GM13977 (cell line): ENCODE measurements at places on chromosomes 7 and 10.

DNA sequence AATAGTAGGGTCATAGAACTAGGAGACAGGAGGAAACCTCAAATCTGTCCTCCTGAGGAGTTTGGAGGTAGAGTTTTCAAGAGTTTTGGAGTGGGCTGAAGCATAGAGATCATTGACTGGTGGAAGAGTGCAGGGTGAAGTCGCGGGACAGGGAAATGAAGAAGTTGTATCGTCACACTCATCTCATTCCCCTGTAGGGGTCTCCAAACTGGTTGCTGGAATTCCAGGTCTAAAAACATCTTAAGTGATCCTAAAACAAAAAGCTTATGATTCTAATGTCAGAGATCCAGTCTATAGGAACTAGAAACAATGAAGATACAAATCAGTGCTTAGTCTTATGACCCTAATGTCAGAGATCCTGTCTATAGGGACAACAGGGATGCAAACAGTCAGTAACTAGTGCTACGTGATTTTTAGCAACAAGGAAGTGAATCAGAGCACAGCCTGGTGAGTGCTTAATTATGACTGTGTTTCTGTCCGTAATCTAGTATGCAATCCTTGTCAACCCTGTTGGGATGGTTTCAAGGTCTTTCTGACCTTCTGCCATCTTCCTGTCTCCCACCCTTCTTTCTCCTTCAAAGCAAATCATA lies 139.4 kb downstream of the SKIDA1 start:
- DNase-seq, result no peak

DNA sequence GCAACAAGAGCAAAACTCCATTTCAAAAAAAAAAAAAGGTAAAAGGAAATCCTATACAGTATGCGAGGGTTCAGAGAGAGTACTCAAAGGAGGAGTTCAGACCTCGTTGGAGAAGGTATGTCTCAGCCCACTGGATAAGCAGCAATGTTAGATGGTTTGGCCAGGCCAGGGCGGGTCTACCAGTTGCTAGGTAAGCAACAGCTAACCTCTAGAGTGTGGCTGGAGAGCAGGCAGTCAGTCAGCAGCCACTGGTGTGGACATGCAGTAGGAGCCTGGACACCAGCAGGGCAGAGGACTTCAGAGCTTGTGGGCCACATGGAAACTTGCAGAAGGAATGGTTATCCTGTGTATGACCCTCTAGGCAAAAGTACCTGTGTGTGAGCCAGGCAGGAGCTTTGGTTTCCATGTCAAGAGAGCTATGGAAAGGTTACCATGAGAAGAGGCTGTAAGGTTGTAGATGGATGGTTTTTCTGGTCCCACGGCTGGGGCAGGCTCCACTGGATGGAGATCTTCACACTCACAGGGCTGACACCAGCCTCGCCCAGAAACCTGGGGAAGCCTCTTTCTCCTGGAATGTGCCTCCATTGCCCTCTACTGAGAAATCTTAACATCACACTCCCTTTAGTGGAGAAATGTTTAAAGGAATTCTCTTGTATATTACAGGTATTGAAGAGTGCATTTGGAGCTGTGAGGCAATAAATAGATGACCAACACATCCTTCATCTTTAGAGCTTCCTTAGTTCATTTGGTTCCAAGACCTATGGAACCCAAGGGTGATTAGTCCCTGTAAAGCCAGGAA lies 63.6 kb downstream of the CCDC186 start:
- no peak for DNase-seq

GRCh38 chr10:23786594-23786993 lies 347.7 kb downstream of the OTUD1 start:
- no peak for DNase-seq

DNA sequence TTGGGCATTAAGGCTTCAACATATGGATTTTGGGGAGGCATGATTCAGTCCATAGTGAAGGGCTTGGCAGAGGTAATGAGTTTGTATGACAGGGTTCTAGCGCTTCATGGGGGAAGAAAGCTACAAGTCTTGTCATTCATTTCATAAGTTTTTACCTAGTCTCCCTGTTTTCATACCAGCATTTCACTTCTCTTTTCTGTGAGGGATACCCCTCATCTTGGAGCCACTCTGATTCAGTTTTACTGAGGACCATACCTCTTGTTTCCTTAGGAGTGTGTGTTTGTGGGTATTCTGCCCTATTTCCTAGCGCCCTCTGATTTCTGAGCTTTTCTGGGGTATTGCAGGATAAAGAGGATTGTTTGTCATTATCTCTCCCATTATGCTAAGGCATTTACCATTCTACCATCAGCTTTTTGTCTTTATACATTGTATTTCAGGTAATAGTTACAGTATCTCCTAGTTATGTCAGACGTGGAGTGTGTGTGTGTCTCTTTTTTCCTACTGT lies 6.8 kb downstream of the RSBN1L start:
- no peak for DNase-seq

DNA sequence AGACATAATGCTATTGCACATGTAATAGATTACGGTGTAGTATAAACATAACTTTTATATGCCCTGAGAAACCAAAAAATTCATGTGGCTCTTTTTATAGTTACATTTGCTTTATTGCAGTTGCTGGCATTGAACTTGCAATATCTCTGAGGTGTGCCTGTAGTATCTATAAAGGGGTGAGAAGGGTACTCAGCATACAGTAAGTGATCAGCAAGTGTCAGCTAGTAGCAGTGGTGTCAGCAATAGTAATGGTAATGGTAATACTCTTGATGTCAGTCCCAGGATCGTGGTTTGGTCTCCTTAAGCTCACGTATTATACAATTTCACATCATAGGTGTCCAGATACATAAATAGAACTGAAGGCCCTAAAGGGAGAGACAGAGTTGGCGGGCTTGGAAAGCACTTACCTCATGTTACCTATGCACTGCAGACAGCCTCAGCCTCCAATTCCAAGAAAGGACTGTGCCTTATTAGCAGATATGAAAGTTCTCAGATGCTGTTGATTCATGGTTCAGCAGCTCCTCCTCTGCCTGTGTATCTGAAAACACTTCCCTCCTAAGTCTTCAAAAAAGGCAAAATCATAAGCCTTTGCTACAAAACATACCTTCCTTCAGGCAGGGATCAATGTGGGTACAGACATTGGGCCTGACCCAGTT lies 6.6 kb upstream of the GIMAP7 start:
- DNase-seq, result no peak

DNA sequence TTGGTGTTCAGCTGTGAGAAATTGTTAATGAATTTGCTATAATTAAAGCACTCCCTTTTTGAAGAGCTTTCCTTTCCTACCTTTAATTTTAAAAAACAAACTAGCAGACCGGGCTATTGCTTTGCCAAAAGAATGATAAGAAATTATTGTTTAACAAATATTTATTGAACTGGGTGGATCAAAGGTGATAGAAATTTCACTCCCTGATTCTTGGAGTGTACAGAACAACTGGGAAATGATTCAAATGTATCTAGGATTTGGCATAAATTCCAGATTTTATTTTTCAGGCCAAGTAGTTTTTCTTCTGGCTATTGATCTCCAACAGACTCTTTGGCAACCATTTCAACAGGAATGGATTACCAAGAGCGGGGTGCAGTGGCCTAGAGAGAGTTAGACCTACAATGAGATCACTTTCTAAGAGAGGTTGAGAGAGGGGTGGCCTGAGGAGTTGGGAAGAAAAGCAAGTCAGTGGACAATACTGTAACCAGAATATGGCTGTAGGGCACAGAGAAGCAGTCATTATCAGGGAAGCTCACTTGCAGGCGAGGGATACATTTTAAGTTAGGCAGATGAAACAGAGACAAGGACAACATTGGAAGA lies 71.9 kb downstream of the PLXDC2 start:
- DNase-seq, result no peak

DNA sequence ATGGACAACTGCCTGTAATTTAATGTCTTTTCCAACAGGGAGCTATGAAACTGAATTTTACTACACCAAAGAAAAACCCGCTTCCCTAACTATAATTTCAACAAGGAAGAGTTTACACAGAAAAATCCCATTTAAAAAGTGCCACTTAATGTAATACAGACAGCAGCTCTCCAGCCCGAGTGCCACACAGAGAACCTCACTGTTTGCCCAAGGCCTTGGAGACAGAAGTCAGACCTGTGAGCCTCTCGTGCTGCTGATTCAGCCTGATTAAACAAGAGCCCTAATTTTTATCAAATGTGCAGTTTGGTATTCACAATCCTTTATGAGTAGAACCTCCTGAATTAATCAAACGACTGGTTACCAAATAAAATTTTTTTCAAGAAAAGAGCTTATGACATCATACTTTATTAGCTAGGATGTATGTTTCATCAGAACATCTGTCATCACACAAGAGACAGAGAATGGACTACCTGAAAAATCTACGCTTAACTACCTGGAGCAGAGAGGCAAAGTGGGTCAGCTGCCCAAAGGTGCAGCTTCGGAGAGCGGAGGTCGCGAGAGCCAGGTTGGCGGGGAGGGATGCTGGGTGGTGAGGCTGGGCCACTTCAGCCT lies 543.6 kb downstream of the SDK1 start:
- no peak for DNase-seq

DNA sequence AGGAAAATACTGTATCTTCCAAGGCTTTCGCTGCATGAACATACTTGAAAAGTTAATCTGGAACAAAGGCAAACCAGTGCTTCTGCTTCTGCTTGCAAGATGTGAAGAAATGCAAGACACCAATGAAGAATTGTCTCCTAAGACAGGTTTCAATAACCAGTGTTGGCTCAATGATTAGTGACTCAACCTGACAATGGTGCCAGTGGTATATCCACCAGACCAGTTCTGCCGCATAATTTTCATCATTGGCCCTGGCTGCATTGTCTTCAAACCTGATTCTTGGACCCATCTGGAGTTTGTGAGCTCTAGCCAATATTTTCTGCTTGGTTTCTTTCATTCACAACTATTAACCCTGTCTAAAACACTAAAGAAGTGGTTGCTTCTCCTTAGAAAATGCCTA lies 13.6 kb upstream of the STAMBPL1 start:
- DNase-seq, result no peak

DNA sequence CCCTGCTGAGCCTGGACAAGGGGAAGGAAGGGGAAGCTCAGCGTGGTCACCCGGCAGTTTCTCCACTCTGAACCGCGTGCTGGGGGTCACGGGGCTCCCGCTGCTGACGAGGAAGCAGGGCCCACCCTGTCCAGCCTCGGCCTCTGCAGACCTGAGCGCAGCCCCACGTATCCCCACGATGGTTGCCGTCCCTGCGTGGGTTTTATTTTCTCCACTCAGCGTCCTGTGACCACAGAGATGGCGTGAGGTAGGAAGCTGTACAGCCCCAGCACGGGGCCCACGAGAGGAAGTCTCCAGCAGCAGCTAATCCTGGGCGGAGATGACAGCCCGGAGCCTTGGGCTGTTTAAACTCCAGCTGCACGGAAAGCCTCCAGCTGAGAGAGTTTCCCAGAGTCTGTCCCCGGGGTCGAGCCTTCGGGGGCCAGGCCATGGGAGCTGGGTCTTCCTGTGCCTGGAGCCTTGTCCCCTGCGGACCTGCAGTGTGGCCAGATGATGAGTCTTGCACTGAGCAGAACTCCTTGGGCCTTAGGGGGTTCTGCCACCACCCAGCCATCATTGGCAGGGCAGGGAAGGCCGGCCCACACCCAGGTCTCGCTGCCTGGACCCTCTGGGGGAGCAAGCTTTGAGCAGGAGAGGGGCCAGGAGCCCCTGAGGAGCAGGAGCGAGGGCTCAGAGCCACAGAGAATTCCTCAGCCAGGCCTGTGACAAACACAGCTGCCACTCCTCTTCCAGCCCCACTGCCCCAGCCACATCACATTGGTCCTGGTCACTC lies 72.8 kb upstream of the FAM20C start:
- no peak for DNase-seq

DNA sequence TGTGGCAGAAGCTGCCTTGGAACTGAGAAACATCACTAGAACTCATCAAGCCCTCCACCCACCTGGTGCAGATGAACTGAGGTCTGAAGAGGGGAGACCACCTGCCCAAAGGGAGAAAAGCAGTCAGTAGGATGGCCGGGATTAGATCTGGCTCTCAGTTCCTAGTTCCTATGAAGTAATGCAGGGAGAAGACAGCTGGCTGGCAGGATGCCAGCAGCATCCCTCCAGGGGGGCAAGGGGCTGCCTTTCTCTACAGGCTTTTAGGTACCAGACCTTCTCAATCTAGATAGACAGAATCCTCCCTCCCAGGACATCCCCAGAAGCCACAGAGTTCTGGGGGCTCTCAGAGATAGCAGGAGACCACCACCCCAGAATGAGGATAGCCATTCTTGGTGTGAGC lies 7.8 kb downstream of the CRHR2 start:
- DNase-seq, result no peak

GRCh38 chr7:15284396-15284795 lies 277.4 kb downstream of the AGMO start:
- DNase-seq, result no peak

GRCh38 chr10:91797874-91798648 lies at the start of gene TNKS2:
TSS of gene TNKS2 (plus strand) at chr10:91798426. CDS start at chr10:91798691, 265 bp downstream.
- peak; percentile 95 for DNase-seq

GRCh38 chr10:87961314-87961713 lies 97.9 kb downstream of the PTEN start:
- DNase-seq, result no peak

GRCh38 chr7:148050492-148051158 lies 539.9 kb upstream of the C7orf33 start:
- DNase-seq, result no peak

DNA sequence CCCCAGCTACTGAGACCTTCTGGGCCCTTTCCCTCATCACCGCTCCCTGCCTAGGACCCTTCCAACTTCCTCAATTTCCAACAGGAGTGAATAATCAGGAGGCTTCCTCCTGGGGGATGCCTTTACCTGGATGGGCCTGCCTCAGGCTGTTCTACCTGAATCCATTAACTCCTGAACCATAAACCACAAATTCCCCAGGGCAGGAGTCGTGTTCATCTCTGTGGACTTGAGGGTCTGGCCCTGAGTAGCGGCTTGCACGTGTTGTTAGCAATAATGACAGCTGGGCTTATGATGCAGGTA lies 105.1 kb upstream of the GPR26 start:
- no peak for DNase-seq

GRCh38 chr10:14253079-14253478 lies 77.6 kb downstream of the FRMD4A start:
- DNase-seq, result no peak

DNA sequence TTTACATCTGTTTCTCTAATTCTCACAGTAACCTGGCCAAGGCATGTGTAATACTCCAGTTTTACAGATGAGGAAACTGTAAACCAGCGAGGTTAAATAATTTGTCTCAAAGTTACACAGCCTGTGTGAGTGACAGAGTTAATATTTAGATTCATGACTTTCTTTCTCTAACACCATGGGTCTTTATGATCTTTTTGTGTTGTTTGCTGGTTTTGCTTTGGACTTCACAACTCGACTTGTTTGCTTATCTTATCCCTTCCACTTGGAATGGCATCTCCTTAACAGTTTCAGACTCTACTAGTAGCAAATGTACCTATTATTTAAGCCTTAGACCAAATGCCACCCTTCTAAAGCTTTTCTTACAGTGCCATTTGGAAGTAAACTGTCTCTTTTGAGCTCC lies 34.4 kb downstream of the MXI1 start:
- no peak for DNase-seq

GRCh38 chr10:116917481-116917880 lies 68.2 kb downstream of the ENO4 start:
- no peak for DNase-seq

- DNase-seq, result no peak
Measured at GRCh38 chr7:71077743-71078476, 54.0 kb upstream of the GALNT17 start.

GRCh38 chr7:30533886-30534285 lies 29.3 kb upstream of the GGCT start:
- no peak for DNase-seq
